ENCODE measurements at places on chromosomes 3 and 15. TPM values are rescaled to one million over a fixed set of nuclear protein-coding genes. Genes with fewer than 3 reads are reported as not detected.

Gene GOLGA8G
- not detected for total RNA-seq

DNA sequence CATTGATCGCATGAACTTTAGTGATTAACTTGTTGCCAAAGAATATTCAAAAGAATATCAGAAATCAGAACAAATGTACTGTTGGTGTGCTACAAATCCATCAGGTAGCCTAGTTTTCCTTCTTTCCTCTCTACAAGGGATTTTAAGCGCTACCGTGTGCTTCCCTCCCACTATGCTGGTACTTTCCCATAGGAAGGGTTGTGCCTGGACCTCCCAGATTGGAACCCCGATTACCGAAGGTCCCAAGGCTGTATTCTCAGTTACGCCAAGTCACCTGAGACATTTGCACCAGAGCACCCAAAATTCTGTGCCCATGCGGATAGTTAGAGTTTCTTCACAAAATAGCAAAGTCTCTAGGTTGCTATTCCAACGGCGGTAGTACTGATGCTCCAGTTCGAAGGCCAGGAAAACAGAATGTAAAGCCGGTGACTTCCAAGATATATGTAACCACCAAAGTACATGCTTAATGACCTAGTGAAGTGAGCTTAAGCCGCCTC, 23.4 kb upstream of the GATM start:
- peak overlapping the region; percentile 97 for H3K27ac ChIP-seq
- no peaks in the 10 kb centered on the region for H3K27me3 ChIP-seq
- H3K4me3 ChIP-seq = peak overlapping the region; percentile 96
- H3K36me3 ChIP-seq = peaks cover 3% of the 10 kb centered on the region
- no peak for DNase-seq
- peaks cover 40% of the 10 kb centered on the region for H3K4me1 ChIP-seq

- peaks cover 21% of the 10 kb centered on the region for H3K4me1 ChIP-seq
- H3K36me3 ChIP-seq = no peaks in the 10 kb centered on the region
- H3K27me3 ChIP-seq = no peaks in the 10 kb centered on the region
- H3K4me3 ChIP-seq = no peak overlapping the region
- DNase-seq = no peak
These were observed 6.4 kb downstream of the CLN6 start for GRCh38 chr15:68223171-68223570.

GRCh38 chr3:10529809-10530208, 24.4 kb upstream of the ATP2B2 start:
- H3K4me3 ChIP-seq = no peak overlapping the region
- H3K27ac ChIP-seq = no peak overlapping the region
- no peaks in the 10 kb centered on the region for H3K36me3 ChIP-seq
- DNase-seq = no peak
- H3K27me3 ChIP-seq = peaks cover 16% of the 10 kb centered on the region
- no peaks in the 10 kb centered on the region for H3K4me1 ChIP-seq

Gene C3orf22
- total RNA-seq = not detected

GRCh38 chr3:37635251-37635650, 226.4 kb upstream of the CTDSPL start:
- H3K27me3 ChIP-seq = peaks cover 38% of the 10 kb centered on the region
- H3K36me3 ChIP-seq = no peaks in the 10 kb centered on the region
- no peak overlapping the region for H3K27ac ChIP-seq

Gene C3orf52
- 0.94 TPM for total RNA-seq

Gene HCLS1
- total RNA-seq = 355 TPM

Gene NECTIN3
- 4.8 TPM for total RNA-seq

- peaks cover 10% of the 10 kb centered on the region for H3K36me3 ChIP-seq
- H3K4me3 ChIP-seq = peak within 1 kb of the TSS; percentile 96
- H3K27me3 ChIP-seq = no peaks in the 10 kb centered on the region
- H3K27ac ChIP-seq = peak within 1 kb of the TSS; percentile 99
- peak; percentile 83 for DNase-seq
- peaks cover 15% of the 10 kb centered on the region for H3K4me1 ChIP-seq
These were observed at the start of gene INTS14 for GRCh38 chr15:65610871-65611718. INTS14 (minus strand) TSS chr15:65611131; CDS start chr15:65607380, 3,751 bp downstream.

Gene RETNLB
- total RNA-seq = not detected
